ENCODE measurements at places on chromosomes 11 and 22. TPM values are rescaled to one million over a fixed set of nuclear protein-coding genes. Genes with fewer than 3 reads are reported as not detected.

The DEFB131B gene
- total RNA-seq = not detected

The PHRF1 gene
- 19.2 TPM for total RNA-seq

The LARGE2 gene
- total RNA-seq = not detected

The GRM5 gene
- under 0.01 TPM for total RNA-seq

The KCNJ11 gene
- total RNA-seq = not detected

The OR8G1 gene
- not detected for total RNA-seq

The CYTH4 gene
- 0.23 TPM for total RNA-seq

The TMEM41B gene
- total RNA-seq = 64.7 TPM

The SAA2 gene
- 0.08 TPM for total RNA-seq

The OR8A1 gene
- total RNA-seq = not detected

The NAGA gene
- total RNA-seq = 38.3 TPM

The OR52H1 gene
- 0.38 TPM for total RNA-seq

The CRYBB3 gene
- not detected for total RNA-seq

The SPI1 gene
- total RNA-seq = not detected

The FGF4 gene
- total RNA-seq = not detected

The FCHSD2 gene
- total RNA-seq = 6.2 TPM

The ART1 gene
- total RNA-seq = not detected

The PRR33 gene
- not detected for total RNA-seq

The KDM4E gene
- total RNA-seq = not detected

The APOL5 gene
- total RNA-seq = not detected

The MFRP gene
- not detected for total RNA-seq

The SULT4A1 gene
- 0.35 TPM for total RNA-seq

The RAPSN gene
- 0.12 TPM for total RNA-seq

The HBB gene
- not detected for total RNA-seq

The SLCO2B1 gene
- total RNA-seq = under 0.01 TPM

The P2RY2 gene
- not detected for total RNA-seq

The INS gene
- total RNA-seq = not detected

The SYT7 gene
- 0.53 TPM for total RNA-seq

The TUBA8 gene
- 0.75 TPM for total RNA-seq

The MMP10 gene
- total RNA-seq = 0.35 TPM

The BLID gene
- total RNA-seq = 11.9 TPM

The NLRP14 gene
- not detected for total RNA-seq

The SCGB1C1 gene
- not detected for total RNA-seq

The GSTT2B gene
- 9.5 TPM for total RNA-seq

The POU2AF2 gene
- total RNA-seq = not detected

The ASPHD2 gene
- 3.7 TPM for total RNA-seq

The CASP5 gene
- not detected for total RNA-seq

The MIOX gene
- not detected for total RNA-seq

The PNPLA5 gene
- not detected for total RNA-seq

The CD3G gene
- total RNA-seq = not detected

The SLC35F2 gene
- total RNA-seq = 23.5 TPM

The YAP1 gene
- total RNA-seq = 168 TPM

The SMTNL1 gene
- not detected for total RNA-seq

The PPP1R14B gene
- total RNA-seq = 363 TPM

The TCP11L1 gene
- total RNA-seq = 15.2 TPM

The SERPIND1 gene
- under 0.01 TPM for total RNA-seq

The TTC36 gene
- not detected for total RNA-seq

The ZBED4 gene
- total RNA-seq = 10.1 TPM

The GGTLC2 gene
- total RNA-seq = not detected

The PKDREJ gene
- not detected for total RNA-seq

The DUSP8 gene
- not detected for total RNA-seq

The YPEL4 gene
- 2.8 TPM for total RNA-seq

The KLHDC7B gene
- total RNA-seq = 0.08 TPM

The SYNGR1 gene
- total RNA-seq = 23.6 TPM
